Pulmonary artery endothelial cell (primary cell): ENCODE measurements at places on chromosomes 2 and 18. TPM values are rescaled to one million over a fixed set of nuclear protein-coding genes. Genes with fewer than 3 reads are reported as not detected.

FOSL2 gene
- total RNA-seq: 36.3 and 66.0 TPM in 2 replicates

SEMA4F gene
- total RNA-seq: 5.5 and 6.4 TPM in 2 replicates

RPL37A gene
- total RNA-seq: 1,393 and 2,557 TPM in 2 replicates

SPAG16 gene
- total RNA-seq: 8.7 and 11.2 TPM in 2 replicates

C2orf92 gene
- total RNA-seq: 0.88 and 1.5 TPM in 2 replicates

WDR33 gene
- total RNA-seq: 27.0 and 42.8 TPM in 2 replicates
